ENCODE measurements at places on chromosomes 13 and 19.

DNA sequence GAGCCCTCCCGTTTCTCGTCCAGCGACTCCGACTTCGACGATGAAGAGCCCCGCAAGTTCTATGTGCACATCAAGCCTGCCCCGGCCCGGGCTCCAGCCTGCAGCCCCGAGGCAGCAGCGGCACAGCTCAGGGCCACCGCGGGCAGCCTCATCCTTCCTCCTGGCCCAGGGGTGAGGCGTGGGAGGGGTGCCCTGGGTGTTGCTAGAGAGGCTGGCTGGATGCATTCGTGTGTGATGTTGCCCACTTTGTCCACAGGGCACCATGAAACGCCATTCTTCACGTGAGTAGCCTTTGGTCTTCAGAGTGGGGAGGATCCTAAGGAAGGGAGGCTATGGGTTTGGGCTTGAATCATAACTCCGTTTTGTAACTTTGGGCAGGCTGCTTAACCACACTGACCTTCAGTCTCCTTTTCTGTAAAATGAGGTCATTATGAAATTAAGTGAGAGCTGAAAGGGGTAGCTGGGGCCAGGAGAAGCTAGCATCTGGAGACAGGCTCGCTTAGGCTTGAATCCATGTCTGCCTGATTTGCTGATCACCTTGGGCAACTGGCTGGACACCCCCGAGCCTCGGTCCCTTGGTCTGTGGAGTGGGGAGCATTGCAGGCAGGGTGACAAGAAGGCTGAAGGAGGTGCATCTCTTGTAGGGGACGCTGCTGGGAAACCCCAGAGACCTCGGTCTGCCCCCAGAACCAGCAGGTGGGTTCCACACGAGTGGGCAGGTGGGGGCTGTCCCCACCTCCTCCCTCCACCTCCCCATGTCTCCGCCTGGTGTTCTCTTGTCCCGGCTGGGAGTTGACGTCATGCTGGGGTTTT lies 18.7 kb upstream of the B3GNT3 start:
- DNase-seq: no peak

GRCh38 chr19:1088416-1089010 lies 6.7 kb downstream of the POLR2E start:
- DNase-seq: no peak

DNA sequence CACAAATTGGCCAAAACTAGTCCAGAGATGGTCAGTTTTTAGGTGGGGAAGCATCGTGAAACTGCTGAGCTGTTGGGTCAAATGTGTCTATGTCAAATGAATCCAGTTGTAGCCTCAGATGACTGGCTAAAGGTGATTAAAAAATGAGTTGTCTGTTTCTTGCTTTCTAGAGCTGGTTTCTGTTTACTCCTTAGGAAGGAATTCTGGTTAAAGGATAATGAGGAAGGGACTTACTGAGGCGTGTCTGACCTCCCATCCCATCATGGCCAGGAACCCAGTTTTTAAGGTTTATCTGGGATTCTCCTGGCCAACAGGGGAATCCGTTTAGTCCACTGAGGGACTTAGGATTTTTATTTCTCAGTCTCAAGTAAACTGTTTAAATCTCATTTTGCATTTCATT lies 256.5 kb downstream of the UQCRFS1 start:
- no peak for DNase-seq

GRCh38 chr13:98676239-98676638 lies 76.2 kb downstream of the SLC15A1 start:
- DNase-seq: no peak

DNA sequence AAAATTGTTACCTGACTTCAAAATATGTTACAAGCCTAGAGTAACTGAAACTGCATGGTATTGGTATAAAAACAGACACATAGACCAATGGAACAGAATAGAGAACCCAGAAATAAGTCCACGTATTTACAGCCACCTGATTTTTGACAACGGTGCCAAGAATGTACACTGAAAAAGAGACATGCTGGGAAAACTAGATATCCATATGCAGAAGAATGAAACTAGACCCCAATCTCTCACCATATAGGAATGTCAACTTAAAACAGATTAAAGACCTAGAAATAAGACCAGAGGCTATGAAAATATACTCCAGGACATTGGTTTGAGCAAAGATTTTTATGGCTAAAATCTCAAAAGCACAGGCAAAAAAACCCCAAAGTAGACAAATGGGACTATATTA lies 76.5 kb downstream of the LATS2 start:
- no peak for DNase-seq

DNA sequence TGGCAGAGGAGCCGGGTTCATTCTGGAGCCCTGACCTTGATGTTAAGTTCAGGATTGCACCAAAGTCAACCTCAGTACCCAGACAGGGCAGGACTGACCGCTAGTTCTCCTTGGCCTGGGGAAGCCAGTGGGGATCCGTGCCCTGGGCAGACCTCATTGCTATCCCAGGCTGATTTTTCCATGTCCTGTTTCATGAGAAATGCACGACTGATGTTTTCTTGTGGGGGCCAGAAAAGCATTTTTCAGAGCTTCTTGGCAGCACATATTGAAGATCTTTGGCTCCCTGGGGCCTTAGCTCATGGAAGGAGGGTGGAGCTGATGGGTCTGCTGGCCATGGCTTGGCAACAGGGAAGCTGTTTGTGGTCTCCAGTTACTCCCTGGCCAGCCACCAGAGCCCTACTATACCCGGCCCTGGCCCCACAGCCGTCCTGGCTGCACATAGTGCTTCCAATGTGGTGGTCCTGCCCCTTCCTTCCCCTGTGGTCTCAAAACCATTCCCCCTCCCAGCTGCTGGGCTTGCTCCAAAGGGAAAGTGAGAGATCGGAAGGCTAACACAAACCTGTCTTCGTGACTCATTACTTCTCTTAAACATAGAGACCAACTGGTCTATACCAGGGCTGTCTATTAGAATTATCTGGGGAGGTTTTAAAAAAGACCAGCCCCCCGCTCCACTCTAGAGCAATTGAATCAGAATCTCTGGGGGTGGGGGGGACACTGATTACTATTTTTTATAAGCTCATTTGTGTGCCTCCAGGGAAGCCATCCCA lies 11.2 kb downstream of the IL17D start:
- no peak for DNase-seq

DNA sequence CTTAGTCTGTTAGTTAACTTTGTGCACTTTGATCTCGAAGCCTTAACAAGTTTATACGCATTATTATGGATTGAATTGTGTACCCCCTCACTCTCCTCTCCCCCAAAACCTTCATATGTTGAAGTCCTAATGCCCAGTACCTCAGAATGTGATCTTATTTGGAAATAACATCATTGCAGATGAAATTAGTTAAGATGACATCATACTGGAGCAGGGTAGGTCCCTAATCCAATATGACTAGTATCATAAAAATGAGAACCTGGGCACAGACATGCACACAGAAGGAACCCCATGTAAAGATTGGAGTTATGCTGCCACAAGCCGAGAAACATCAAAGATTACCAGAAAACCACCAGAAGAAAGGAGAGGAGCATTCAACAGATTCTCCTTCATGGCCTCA lies 85.8 kb upstream of the TSC22D1 start:
- DNase-seq: no peak

DNA sequence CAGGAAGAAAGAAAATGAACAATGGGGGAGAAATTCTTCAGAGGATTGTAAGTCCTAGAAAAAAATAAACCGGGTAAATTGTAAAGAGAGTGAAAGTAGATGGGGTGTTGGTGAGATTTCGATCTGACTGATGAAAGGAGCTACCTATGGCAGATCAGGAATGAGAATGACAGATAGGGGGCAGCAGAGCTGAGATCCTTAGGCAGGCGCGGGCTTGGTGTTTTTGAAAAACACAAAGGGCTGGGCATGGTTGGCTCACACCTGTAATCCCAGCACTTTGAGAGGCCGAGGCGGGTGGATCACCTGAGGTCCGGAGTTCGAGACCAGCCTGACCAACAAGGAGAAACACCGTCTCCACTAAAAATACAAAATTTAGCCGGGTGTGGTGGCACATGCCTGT lies 1468.6 kb upstream of the SLC10A2 start:
- DNase-seq: no peak

DNA sequence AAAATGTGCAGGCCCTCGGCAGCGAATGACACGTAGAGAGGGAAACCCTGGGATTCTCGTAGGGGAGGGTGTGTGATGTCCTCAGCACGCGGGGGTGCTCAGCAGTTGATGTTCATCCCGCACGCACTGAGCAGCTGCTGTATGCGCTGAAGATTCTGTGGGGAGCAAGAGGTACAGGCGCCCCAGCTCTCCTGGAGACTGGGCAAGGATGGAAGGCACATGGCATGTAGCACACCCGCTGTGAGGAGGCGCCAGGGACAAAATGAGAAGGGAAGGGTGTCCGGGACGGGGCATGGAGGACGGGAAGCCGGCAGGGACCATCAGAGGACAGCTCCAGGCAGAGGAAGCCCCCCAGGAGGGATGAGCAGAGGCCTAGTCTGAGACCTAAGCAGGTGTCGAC lies 15.4 kb downstream of the ATP11A start:
- DNase-seq: no peak

DNA sequence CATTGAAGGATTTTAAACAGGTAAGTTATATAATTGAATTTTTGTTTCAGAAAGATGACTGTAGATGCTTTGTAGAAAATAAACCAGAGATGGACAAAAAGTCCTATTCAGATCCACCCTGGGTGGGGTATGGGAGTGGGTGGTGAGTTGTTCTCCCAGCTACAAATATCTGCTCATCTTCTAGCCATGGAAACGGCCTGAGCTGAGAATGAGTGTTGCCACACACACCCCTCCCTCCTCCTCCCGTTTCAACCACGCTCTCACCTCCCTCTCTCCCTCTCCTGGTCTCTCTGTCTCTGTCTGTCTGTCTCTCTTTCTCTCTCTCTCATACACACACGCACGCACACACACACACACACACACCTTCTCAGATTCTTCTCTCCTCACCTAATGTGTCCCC lies 26.4 kb downstream of the SERTM1 start:
- DNase-seq: no peak

DNA sequence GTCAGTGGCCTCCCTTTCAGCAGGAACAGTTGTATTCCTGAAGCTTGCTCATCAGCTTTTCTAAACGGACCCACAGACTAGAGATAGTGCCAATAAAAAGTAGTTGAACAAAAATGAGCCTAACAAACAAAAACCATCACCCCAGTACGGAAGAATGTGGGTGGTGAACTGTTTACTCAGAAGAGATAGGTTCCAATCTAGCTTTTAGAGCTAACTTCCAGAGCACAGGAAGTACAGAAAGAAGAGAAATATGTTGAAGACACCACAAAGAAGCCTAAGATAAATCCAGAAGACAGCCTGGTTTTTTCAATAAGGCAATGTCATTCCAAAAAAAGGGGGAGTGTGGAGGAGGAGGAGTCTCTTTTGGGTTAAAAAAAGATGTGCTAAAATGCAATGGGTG lies 2.8 kb upstream of the LMO7 start:
- no peak for DNase-seq

DNA sequence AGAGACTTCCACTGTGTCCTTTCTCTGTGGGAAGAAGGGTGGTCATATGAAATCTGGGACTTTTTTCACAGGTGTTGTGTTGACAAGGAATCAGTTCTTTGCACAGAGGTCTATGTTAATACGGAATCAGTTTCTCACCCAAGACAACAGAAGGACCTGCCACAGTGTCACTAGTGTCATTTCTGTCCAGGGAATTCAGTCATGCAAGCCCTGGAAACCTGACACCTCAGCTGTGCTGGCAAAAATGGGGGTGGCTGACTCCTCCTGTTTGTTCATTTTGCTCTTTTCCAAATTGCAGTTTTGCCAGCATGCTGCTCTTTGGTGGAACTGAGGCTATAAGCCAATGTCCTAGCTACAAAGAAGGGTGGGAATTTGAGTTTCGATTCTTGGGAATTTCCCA lies 49.8 kb upstream of the ESD start:
- DNase-seq: no peak

DNA sequence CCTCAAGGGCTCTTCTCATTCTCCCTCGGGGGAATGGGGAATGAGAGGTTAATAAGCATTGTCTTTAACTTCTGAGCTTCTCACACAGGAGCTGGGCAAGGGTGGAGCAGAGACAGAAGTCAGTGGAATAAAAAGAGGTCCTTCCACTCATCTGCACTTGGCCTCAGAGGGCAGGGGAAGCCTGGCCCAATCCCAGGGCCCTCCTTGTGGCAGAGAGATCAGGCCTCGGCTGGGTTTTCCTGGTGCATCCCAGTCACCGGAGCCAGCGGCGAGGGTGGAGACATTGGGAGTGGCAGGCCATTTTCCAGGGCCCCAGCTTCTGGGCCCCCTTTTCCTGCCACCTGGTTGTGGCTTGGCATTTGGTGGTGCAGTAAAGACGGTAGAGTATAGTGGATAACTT lies 10.6 kb downstream of the CALM3 start:
- DNase-seq: no peak

DNA sequence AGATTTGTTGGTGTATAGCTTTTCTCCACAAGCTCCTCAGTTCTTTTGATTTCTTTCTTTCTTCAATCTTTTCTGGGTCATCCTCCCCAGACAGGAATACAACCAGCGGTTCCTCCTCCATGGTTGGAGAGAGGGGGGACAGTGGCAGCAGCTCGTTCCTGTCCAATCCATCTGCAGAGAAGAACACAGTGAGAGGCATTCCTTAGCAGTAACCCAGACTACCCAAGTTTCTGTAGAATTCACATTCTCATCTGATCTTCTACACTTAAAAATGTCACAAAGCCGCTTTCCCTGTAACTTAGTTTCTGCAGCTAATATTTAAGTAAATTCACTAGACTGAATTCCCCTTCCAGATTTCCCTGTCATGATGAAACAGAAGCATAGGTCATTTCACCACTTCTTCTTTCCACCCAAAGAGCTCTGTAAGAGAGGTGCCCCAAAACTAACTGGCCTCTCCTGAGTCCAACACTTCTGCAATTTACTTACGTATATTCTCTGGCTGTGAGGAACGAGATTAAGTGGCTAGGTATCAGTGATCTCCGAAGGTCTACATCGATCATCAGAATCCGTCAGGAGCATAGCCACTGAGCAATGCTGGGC lies 171.9 kb downstream of the TBC1D4 start:
- DNase-seq: no peak

DNA sequence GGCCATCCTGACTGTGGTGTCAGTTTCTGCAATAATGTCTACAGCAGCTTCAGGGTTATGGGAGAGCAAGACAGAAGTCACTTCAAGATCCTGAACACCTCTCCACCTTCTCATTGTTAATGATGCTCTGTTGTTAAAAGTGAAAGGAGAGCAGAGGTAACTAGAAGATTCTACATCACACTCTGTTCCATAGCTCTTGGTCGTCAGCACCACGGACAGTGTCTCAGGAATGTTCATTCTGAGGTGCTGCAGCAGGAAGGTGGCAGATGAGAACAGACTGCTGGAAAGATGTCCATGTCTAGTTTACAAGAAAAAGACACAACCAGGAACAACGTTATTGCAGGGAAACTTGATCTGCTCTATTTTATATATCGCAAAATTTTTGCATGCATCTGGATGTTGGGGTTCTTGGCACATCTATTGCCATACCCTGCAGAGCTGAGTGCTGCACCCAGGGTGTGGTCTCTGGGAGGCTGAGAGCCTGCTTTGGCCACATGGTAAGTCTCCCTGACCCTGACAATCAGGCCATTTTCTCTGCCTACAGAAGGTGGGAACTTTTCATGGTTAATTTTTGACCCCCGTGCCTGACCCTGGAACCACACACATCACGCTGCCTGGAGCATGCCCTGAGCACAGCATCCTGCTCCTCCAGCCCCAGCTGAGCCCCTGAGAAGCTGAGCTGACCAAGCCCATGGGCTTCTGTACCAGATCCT lies 12.7 kb downstream of the CEACAM21 start:
- DNase-seq: no peak

- DNase-seq: no peak
Measured at GRCh38 chr19:31980796-31981195, 364.6 kb upstream of the ZNF507 start.
